PC-9 (cell line): ENCODE measurements at places on chromosomes 11 and 22. TPM values are rescaled to one million over a fixed set of nuclear protein-coding genes. Genes with fewer than 3 reads are reported as not detected.

CST6 gene
- 52.0 and 58.5 TPM in 2 replicates for total RNA-seq

SYTL2 gene
- 13.3 and 16.0 TPM in 2 replicates for total RNA-seq

CCDC15 gene
- total RNA-seq, result 2.7 and 2.8 TPM in 2 replicates

GAL3ST1 gene
- 0.52 TPM in 1 of 2 replicates, not detected in the other for total RNA-seq

NDUFS8 gene
- 270 and 275 TPM in 2 replicates for total RNA-seq

INSC gene
- not detected in 2 replicates for total RNA-seq

FXYD6 gene
- 0.20 and 0.48 TPM in 2 replicates for total RNA-seq

TYMP gene
- total RNA-seq, result 5.9 and 16.5 TPM in 2 replicates

MS4A6A gene
- total RNA-seq, result not detected in 2 replicates

RFPL1 gene
- not detected in 2 replicates for total RNA-seq

CABP4 gene
- 2.0 and 2.5 TPM in 2 replicates for total RNA-seq

OR8G5 gene
- total RNA-seq, result not detected in 2 replicates

TTC17 gene
- 71.4 and 81.0 TPM in 2 replicates for total RNA-seq

PNPLA3 gene
- 22.2 and 26.8 TPM in 2 replicates for total RNA-seq

NXPE4 gene
- not detected in 2 replicates for total RNA-seq

BIRC3 gene
- 3.8 and 4.8 TPM in 2 replicates for total RNA-seq

RASD2 gene
- 0.70 and 0.95 TPM in 2 replicates for total RNA-seq

CNTN5 gene
- total RNA-seq, result not detected in 2 replicates

IFITM10 gene
- total RNA-seq, result 4.2 and 5.5 TPM in 2 replicates

DAGLA gene
- 8.3 and 10.1 TPM in 2 replicates for total RNA-seq

CALCA gene
- total RNA-seq, result not detected in 2 replicates

DLG2 gene
- 4.4 and 6.4 TPM in 2 replicates for total RNA-seq

TRIM48 gene
- total RNA-seq, result not detected in 2 replicates

ZFTA gene
- total RNA-seq, result 16.6 and 19.3 TPM in 2 replicates

DEUP1 gene
- not detected in 2 replicates for total RNA-seq

CCDC87 gene
- total RNA-seq, result 0.83 and 1.0 TPM in 2 replicates

KCTD14 gene
- total RNA-seq, result 12.0 and 21.3 TPM in 2 replicates

SLC5A1 gene
- not detected in 2 replicates for total RNA-seq

MMP12 gene
- not detected in 2 replicates for total RNA-seq

BTG4 gene
- not detected in 2 replicates for total RNA-seq

CSF2RB gene
- total RNA-seq, result not detected in 2 replicates

MMP3 gene
- not detected in 2 replicates for total RNA-seq

YDJC gene
- 25.7 and 39.1 TPM in 2 replicates for total RNA-seq

OR51B2 gene
- total RNA-seq, result not detected in 2 replicates

GVQW3 gene
- 11.1 and 12.5 TPM in 2 replicates for total RNA-seq
